Aorta (tissue), 5 donors: ENCODE measurements at places on chromosomes 13 and 19.
A peak's percentile ranks its signal among the peaks of the same experiment; 100 is the strongest.

- DNase-seq = peak; percentile 76
Measured at GRCh38 chr19:51473009-51473707, 5.2 kb upstream of the CEACAM18 start.

DNA sequence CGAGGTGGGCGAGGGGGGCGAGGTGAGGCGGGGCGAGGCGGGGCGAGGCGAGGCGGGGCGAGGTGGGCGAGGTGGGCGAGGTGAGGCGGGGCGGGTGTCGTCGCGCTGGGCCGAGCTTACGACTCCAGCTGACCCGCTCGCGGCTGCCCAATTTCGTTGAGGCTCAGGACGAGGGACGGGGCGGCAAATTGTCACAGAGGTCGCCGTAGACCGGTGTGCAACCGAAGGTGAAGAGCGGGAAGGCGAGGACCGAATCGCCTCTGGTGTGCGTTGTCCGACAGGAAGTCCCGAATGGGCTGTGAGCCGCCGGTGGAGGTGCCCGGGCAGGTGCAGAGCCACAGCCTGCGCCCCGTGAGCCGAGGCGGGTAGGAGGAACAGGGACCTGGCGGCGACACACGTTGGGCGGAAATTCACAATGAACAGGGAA is at the start of gene LACC1:
Gene LACC1 (plus strand): TSS at position 150 of the 427 bp plus-strand sequence. CDS start 1,082 bp downstream, outside the sequence.
- no peak for DNase-seq

DNA sequence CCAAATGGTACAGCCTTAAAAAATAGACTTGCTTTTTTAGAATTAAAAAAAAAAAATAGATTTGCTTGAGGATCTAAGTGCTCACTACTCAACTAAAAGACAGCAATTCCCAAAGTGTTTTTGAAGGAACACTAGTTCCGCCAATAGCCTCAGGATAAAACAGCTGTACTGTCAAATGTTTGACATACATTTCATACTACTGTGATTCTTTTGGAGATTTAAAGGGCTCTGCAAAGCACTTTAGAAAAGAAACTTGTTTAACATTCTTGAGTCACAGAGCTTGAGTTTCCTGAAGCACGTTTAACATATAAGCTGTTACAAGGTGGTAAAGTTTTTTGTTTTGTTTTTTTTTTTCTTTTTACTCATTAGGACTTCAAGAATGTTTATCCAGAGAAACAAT is 23.1 kb upstream of the KLF5 start:
- no peak for DNase-seq

DNA sequence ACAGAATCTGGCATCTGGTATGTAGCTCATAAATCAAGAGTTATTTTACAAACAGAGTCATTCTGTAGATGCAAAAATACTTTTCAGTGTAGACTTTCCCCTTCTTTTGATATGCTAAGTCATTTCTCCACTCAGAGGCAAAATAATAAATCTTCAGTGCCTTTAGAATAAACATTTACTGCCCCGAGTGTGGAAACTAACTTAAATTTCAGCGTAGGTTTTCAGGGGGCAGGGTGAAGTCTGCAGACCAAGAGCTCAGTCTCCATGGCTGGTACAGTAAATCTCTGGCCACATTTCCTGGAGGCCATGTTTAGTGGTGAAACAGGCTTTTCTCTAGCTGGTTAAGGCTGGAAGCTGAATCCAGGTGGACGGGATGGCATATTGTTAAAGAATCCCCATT is 13.1 kb upstream of the ADPRHL1 start:
- DNase-seq = no peak

DNA sequence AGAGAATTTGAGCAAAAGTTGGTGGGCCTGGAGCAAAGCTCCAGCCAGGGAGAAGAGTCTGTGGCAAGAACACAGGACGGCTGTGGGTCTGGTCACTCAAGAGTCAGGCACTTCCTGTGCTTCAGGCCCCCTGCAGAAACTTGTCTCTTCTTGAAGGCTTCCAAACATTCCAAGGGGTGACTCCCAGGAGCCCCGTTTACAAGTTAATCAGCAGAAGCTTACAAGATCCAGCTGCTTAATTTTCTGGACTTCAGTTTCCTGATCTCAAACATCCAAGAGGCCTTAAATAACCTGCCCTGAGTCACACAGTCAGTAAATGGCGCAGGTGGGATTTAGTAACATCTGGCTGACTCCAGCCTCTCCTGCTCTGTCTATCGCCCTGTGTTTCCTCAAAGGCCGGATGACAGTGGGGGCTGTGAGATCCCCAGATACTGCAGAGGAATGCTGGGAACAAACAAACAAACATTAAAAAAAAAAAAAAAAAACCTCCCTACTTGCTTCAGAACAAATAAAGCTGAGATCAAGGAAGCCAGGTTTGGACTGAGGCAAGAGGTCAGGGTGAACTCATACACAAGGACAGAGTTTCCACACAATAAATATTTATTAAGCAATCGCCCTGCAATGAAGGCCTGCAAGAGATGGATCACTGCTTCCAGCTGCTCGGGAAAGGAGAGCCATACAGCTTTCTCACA is 175.4 kb upstream of the RFC3 start:
- DNase-seq = no peak

- DNase-seq = no peak
Measured at GRCh38 chr19:5052945-5053485, 84.1 kb downstream of the KDM4B start.

DNA sequence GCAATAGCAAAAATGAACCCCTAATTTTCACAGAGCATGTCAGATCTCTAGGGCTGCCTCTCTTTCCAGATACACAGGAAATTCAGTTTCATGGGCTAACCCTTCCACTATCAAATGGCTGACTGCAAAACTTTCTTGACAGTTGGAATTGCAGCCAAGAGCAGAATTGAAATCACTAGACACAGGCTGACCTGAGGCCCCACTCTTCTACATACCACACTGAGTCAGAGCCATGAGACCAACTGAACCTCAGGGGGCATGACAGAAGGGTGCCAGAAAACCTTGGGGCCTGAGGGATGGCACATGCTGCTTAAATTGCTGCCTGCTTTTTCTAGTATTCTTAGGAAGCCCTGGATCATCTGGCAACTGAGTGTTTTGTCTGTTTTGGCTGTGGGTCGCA is 1.7 kb upstream of the DLEU7 start:
- no peak for DNase-seq

GRCh38 chr13:111126509-111126908 is 11.4 kb downstream of the ARHGEF7 start:
- DNase-seq = no peak

GRCh38 chr19:31344403-31344802 is 4.8 kb downstream of the TSHZ3 start:
- DNase-seq = no peak

DNA sequence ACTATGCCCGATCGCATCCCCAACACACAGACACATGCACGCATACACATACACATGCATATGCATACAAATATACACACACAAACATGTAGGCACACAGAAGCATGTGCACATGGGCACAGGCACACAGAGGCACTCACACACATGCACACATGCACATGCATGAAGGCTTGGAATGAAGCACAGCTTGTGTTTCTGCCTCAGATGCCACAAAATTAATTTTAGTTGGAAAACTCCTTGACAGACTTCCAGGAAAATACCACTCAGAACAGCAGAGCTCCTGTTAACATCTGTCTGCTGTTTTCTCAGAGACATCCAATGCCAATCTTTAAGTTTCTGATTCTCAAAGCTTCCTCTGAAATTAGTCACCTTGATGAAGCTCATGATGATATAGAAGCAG is 532.7 kb downstream of the RFC3 start:
- DNase-seq = no peak

DNA sequence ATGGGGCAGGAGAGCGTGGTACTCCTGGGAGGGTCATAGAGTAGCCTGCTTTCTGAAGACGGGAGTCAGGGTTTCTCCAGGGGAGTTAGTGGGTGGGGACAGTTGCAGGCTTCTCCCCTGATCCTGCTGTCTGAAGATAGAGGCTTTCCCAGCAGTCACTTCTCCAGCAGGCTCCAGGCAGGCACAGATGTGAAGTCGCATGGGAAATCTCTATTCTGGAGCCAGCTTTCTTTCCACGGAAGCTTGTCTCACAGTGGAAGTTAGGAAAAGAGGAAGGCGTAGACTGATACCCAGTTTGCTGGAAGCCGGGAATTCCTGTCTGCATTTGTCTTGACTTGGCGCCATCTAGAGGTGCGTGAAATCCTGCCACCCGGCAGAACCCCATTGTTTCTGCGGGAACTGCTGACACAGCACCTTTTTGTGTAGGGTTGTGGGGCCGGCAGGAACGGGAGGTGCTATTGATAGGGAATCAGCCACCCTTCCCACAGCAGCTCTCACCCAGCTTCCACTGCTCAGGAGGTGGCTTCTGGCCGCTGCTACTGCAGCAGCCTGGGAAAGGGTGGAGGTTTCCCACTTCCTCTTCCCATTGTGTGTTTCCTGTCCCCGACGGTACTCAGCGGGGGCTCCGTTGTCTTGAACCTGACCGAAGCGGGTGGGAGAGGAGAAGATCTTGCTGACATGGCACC is 28.5 kb upstream of the NPAS1 start:
- peak; percentile 87 for DNase-seq

DNA sequence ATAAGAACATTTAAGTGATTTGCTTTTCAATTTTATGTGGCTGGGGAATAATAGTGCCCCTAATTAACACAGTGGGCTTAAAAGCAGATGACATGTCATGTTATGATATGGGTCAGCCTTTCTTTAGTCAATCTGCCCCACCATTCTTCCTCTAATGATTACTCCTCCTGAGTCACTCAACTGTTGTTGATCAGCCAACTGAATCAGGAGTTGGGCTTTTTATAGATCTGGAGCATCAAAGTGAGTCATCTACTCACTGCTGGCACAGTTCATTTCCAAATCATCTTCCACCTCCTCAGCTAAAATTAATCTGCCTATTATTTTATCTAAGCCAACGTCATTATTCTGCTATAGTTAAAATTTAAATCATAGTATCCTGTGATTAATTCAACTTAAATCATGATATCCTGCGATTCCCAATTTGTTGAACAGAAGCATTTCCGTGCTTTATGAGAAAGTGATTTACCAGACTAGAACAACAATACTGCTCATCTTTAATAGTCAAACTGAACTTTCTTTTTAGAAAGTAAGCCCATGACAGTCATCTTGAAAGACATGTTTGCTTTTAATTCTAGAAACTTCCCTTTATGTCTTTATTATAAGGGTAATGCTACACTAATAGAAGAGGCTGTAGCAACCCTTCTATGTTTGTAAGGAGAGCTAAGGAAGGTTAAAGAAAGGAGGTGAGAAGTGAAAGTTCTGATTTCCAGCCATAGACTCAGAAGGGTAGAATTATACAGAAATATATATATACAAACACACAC is 551.4 kb downstream of the TBC1D4 start:
- no peak for DNase-seq

- DNase-seq = no peak
Measured at GRCh38 chr13:51330791-51331190, 8.7 kb upstream of the SERPINE3 start.

GRCh38 chr19:33241530-33242101 is 16.0 kb upstream of the SLC7A10 start:
- DNase-seq = no peak

DNA sequence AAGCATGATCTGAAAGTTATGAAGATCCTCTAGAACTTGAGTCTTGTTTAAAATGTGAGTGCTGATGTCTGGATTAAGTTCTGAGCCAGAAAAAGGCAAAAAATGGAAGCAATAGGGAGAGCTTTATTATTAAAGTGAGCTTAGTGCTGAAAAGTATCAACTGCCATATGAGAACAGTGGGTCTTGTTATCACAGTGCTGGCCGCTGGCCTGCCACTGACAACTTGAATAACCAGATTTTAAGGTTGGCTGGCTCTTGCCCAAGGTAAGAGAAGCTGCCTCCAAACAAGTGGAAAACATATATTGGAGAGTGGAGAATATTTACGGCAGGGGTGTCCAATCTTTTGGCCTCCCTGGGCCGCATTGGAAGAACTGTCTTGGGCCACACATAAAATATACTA is 33.9 kb downstream of the NUFIP1 start:
- no peak for DNase-seq

DNA sequence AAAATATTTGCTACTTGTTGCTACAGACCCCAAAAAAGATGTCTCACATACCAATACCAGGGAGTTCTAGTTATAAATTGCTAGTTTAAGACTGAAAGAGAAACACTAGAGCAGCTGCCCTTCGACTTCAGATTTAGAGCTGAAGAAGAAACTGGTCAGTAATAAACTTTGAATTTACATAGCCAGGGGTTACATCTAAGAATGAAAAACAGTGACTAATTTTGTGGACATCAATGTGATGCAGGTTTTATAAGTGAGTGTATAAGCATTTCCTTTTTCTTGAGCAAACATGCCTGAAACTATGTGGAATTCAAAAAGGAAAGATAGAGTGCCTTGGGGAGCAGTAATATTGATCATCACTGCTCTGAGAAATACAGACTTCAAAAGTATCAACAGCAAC is 724.9 kb upstream of the MIR17HG start:
- no peak for DNase-seq

GRCh38 chr13:91046715-91047327 is 300.7 kb upstream of the MIR17HG start:
- DNase-seq = no peak

GRCh38 chr19:677201-677600 is 1.0 kb downstream of the FSTL3 start:
- DNase-seq = peak; percentile 91

DNA sequence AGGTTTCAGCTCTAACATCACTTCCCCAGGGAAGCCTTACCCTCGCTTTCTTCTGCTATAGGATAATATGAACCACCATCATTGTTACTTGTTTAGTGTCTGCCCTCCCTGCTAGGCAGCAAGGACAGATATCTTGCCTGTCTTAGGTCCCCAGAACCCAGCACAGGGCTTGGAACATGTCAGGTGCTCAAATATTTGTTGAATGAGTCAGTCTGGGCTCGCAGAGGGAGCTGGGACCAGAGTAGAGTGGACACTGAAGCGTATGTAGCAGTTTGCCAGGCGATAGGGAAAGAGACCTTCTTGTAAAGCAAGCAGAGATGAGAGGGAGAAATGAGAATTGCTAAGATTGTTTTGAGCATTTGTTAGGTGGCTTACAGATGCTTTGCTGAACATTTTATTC is 11.7 kb downstream of the BCKDHA start:
- DNase-seq = no peak

GRCh38 chr19:56740501-56740900 is 68.9 kb upstream of the ZNF835 start:
- no peak for DNase-seq

- DNase-seq = peak; percentile 58
Measured at GRCh38 chr19:47430041-47430802, 10.9 kb upstream of the MEIS3 start.

- DNase-seq = peak; percentile 88
Measured at GRCh38 chr19:53328967-53329366, 4.6 kb upstream of the ZNF845 start.
